Stimulated activated naive CD8-positive, alpha-beta T cell treated with anti-CD3 and anti-CD28 coated beads, Interleukin-15, Interleukin-2, amounts not matched to agents 100 U/mL and 50 U/mL, for 24 hours (primary cell): ENCODE measurements at places on chromosomes 1 and 21.

DNA sequence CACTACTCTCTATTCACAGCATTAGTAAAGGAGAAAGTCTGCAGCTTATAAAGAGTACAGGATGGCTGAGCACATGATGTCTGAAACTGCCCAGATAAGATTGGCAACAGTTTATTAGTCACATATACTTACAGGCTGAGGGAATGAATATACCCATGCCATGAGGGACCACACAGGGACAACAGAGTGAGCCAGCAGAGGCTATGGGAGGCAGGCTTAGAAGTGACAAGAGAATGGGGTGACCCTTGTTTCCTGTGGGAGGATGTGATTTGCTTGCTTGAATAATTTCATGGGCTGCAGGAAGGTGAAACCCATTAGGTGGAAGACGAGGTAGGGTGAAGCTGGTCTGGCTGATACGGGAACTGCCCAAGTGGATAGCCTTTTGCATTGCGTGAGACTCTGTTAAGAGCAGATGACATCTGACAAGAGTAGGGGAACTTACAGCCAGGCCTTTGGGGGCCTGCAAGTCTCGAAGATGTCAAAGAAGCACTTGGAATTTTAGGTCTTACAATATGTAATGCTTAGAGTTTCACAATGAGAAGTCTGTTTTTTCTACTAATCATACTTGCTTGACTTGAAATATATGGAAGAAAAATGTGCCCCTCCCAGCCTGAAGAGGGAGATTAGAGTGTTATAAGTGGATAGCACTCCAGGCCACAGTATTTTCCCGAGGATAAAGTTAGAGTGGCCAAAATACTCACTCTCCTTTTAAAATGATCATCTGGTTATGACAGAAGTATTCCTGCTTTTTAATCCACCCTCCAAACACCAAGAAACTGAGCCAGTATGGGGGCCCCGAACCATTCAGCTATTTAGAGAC lies 34.6 kb upstream of the TNFSF4 start:
- no peak for DNase-seq

DNA sequence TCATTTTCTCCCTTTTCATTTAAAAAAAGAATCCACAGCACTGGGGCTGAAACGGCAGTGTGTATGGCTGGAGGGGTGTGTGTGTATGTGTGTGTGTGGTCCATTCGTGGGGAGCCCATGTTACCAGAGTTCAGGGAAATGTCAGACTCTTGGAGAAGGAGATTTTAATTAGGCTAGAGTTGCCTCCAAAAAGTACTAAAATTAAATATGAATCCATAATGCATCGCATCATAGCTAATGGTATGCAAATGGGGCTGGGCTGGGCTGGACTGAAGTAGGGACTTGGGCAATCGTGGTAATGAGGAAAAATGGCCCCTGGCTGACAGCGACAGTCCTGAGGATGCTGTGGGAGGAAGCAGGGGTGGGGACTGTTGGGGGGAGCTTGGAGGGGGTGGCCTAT lies 24.8 kb downstream of the GRIK3 start:
- no peak for DNase-seq

GRCh38 chr1:28297826-28298225 lies 31.0 kb upstream of the MED18 start:
- peak; percentile 10 for DNase-seq

- no peak for DNase-seq
These were observed 66.0 kb upstream of the UBE2U start for GRCh38 chr1:64137412-64137803.

DNA sequence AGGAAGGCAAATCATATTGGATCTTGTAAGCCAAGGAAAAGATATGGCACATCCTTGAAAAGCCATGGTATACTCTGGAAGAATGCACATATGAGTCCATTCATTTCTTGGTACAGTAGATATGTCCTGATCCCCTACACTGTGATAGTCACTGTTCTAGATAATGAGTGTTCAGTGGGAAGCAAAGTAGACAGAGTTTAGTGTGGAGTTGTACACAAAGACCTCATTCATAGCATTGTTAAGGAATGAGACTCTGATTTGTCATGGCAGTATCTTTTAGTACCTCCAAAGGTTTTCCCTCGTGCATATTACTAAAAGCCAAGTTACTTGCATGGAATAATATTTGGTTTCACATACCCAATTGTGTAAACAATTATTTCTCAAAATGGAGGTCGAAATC lies 204.7 kb downstream of the NFIA start:
- DNase-seq, result no peak

- DNase-seq, result no peak
These were observed 56.3 kb downstream of the DDR2 start for GRCh38 chr1:162688521-162688920.

GRCh38 chr1:59016390-59016789 lies 232.5 kb upstream of the JUN start:
- DNase-seq, result no peak
